ENCODE measurements at places on chromosomes 3 and 15. TPM values are rescaled to one million over a fixed set of nuclear protein-coding genes. Genes with fewer than 3 reads are reported as not detected.

DNA sequence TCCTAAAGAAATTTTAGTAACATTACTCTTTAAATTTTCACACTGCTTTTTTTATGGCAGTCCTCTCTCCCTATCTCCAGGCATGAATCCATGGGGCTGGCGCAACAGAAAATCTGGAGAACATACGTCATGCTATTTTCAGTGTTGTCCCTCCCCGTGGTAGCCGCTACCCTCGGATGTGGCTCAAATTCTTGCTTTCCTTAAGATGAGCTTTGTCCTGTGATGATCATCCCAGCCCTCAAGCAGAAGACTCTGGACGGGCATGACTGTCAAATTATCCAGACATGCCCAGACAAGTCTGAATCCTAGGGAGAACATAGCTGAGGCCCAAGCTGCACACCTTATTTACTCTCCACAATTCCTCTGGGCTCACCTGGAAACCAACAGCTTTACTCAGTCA is 49.1 kb downstream of the FMN1 start:
- no peak overlapping the region for H3K27ac ChIP-seq
- H3K36me3 ChIP-seq, result no peaks in the 10 kb centered on the region
- H3K27me3 ChIP-seq, result no peaks in the 10 kb centered on the region
- no peaks in the 10 kb centered on the region for H3K4me1 ChIP-seq
- no peak overlapping the region for H3K4me3 ChIP-seq

DNA sequence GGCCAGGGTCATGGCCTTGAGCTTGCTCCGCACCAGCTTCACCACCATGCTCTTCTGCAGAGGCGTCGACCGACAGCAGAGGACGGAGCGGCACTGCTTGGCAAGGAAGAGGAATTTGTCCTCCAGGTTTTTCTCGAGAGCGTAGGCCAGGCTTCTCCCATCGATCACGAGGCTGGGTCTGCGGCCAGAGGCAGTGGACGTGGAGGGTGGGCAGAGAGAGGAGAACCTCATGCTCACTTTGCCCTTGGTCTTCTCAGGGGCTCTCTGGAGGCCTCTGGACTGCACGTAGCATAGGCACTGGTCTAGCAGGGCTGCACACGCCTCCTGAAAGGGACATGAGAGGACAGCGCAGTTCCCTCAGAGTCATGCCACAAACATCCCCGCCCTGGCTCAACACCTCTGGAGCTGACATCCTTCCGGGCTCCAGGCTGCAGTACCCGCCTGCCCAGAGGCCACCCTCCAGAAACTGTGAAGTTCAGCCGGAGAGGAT is 168.3 kb downstream of the ATP10A start:
- DNase-seq, result no peak
- no peaks in the 10 kb centered on the region for H3K27me3 ChIP-seq
- no peaks in the 10 kb centered on the region for H3K36me3 ChIP-seq
- peaks cover 22% of the 10 kb centered on the region for H3K4me1 ChIP-seq
- no peak overlapping the region for H3K27ac ChIP-seq
- no peak overlapping the region for H3K4me3 ChIP-seq

DNA sequence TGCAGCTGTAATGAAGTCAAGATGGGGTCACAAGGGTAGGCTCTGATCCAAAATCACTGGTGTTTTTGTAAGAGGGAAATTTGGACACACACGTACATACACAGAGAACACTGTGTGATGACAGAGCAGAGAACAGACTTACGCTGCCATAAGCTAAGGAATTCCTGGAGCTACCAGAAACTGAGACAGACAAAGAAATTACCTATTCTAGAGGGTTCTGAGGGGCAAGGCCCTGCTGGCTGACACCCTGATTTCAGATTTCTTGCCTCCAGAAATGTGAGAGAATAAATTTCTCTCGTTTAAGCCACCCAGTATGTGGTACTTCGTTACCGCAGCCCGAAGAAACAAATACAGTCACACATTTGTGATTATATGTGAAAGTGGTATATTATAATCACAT is 24.8 kb downstream of the CBLB start:
- peaks cover 3% of the 10 kb centered on the region for H3K36me3 ChIP-seq
- H3K4me3 ChIP-seq, result no peak overlapping the region
- peaks cover 28% of the 10 kb centered on the region for H3K4me1 ChIP-seq
- no peak overlapping the region for H3K27ac ChIP-seq
- DNase-seq, result no peak

DNA sequence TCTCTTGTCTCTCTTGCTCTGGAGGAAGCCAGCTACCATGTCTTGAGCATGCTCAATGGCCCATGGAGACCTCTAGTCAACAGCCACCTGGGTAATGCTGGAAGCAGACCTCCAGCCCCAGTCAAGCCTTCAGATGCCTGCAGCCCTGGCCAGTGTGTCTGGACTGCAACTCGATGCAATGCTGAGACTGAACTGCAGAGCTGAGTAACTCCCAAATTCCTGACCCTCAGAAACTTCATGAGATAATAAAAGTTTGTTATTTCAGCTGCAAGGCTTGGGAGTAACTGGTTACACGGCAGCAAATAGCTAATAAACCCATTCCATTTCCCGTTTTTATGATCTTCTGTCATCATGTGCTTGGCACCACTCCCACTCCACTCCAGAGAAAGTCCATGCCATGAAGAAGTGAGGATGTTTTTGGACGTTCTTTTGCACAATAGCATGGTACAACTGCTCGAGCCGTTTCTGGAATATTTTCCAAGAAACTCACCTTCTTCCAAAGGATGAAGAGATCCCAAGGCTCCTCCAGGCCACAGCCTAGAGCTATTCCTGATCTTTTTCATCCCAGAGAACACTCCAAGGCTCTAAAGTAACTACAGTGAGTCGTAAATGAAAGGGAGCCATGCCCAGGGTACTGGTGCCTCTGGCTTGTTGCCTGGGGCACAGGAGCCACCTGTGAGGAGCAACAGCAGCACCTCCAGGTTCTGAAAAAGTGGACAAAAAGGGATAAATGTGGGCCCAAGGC is 72.0 kb upstream of the KLF13 start:
- no peaks in the 10 kb centered on the region for H3K36me3 ChIP-seq
- no peak overlapping the region for H3K27ac ChIP-seq
- no peak overlapping the region for H3K4me3 ChIP-seq
- no peaks in the 10 kb centered on the region for H3K4me1 ChIP-seq
- no peaks in the 10 kb centered on the region for H3K27me3 ChIP-seq
- no peak for DNase-seq

GRCh38 chr3:177335728-177336127 is 138.4 kb upstream of the TBL1XR1 start:
- H3K36me3 ChIP-seq, result no peaks in the 10 kb centered on the region
- H3K27me3 ChIP-seq, result no peaks in the 10 kb centered on the region
- H3K4me1 ChIP-seq, result peaks cover 52% of the 10 kb centered on the region
- no peak overlapping the region for H3K4me3 ChIP-seq
- no peak for DNase-seq

The PRC1 gene
- total RNA-seq, result 160 TPM

The ACTC1 gene
- total RNA-seq, result 2.8 TPM

The AGTR1 gene
- total RNA-seq, result 2.1 TPM

GRCh38 chr15:78325092-78325843 is 14.9 kb upstream of the CRABP1 start:
- H3K27ac ChIP-seq, result no peak overlapping the region
- peaks cover 45% of the 10 kb centered on the region for H3K27me3 ChIP-seq
- H3K4me1 ChIP-seq, result peaks cover 61% of the 10 kb centered on the region
- no peak overlapping the region for H3K4me3 ChIP-seq
- no peaks in the 10 kb centered on the region for H3K36me3 ChIP-seq

DNA sequence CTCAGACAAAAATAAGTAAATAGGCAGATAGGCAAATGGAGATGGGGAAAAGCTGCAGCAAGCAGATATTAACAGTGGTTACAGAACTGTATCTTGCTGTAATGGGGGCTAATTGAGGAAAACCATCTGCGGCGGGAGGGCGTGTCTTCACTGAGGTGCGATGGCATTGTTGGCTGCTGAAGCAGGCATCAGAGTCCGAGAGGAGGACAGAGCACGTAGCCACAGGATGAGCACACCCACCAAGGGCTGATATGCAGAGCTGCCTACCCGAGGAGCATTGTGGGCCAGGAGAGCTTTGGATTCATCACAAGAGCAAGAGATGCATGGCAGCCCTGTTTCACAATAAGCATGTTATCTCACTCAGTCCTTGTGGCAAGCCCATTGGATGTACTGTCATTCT is 30.4 kb downstream of the CHRNA7 start:
- H3K27ac ChIP-seq, result no peak overlapping the region
- peaks cover 6% of the 10 kb centered on the region for H3K36me3 ChIP-seq
- H3K4me3 ChIP-seq, result no peak overlapping the region
- no peaks in the 10 kb centered on the region for H3K27me3 ChIP-seq
- DNase-seq, result no peak

The MYLK gene
- total RNA-seq, result 20.1 TPM

DNA sequence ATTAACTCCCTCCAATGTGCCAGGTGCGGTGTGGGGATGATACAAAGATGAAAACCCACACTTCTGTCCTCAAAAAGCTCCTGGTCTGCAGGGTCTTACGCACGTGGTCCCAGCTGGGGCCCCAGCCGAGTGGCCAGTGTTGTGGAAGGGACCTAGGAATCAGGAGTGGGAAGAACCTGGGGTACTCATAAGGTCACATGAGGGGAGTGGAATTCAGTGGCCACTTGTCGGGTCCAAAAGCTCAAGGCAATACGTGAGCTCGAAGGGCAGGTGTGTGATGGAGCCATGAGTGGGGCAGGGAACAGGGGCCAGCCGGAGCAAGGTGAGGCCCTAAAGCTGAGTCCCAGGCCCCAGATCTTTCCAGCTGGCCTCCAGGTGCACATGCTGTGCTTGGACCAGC is 260.0 kb upstream of the LYSMD4 start:
- H3K4me1 ChIP-seq, result peaks cover 17% of the 10 kb centered on the region
- no peak overlapping the region for H3K4me3 ChIP-seq
- no peaks in the 10 kb centered on the region for H3K27me3 ChIP-seq
- H3K36me3 ChIP-seq, result peaks cover under 1% of the 10 kb centered on the region
- DNase-seq, result no peak
- H3K27ac ChIP-seq, result no peak overlapping the region

DNA sequence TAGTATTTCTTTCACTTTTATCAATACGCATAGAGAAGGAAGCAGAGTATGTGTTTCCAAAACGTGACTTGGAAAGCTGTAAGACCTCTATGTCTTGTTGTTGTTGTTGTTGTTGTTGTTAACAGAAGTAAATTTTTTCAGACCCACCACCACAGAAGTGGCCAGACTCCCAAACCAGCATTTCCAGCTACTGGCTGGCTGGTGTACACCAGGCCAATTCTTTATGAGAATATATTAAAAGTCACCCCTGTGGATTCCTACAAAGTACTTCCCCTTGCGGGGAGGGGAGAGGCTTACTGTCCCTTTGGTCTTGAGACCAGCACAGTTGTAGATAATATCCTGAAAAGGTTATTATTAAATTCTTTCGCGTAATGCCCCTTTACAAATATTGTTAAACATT is 1.6 kb upstream of the FOXP1 start:
- H3K4me3 ChIP-seq, result peak overlapping the region; percentile 93
- H3K4me1 ChIP-seq, result peaks cover 20% of the 10 kb centered on the region
- H3K36me3 ChIP-seq, result peaks cover 2% of the 10 kb centered on the region
- DNase-seq, result no peak
- H3K27ac ChIP-seq, result no peak overlapping the region

DNA sequence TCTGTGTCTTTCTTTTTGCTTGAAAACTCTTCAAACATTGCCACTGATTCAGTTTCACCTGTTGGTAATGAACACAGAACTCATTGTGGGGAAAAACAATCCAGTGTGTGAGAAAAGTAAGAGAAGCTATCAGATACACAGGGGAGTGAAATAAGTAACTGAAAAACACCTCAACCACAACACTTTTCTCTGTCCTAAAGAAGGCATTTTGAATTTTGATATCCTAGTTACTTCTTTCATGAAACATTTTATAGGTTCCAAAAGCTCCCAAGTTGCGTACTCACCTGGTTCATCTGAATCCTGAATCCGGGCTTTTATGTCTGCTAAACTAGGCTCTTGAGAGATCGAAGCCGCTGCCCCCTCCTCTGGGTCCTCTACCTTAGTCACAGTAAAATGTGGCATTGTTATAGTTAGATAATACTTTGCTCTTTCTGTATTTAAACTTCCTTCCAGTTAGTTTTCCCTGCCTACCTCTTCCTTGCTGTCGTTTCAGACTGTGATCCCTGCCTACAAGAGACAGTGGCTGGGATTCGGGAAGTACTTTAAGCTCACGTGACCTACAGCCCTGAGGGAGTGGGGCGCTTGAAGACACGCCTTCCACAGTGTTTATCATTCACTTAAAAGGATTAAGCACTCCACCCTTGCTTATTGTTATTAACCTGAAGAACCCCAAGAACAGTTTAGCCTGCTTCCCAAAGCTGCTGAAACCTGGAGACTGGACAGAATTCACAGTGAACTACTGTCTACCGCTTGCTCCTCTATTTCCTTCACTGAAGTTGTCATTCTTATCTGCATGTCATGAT is 19.1 kb downstream of the SLC12A6 start:
- peak overlapping the region; percentile 25 for H3K27ac ChIP-seq
- no peak for DNase-seq
- no peaks in the 10 kb centered on the region for H3K27me3 ChIP-seq
- no peaks in the 10 kb centered on the region for H3K36me3 ChIP-seq
- peak overlapping the region; percentile 79 for H3K4me3 ChIP-seq
- peaks cover 14% of the 10 kb centered on the region for H3K4me1 ChIP-seq

DNA sequence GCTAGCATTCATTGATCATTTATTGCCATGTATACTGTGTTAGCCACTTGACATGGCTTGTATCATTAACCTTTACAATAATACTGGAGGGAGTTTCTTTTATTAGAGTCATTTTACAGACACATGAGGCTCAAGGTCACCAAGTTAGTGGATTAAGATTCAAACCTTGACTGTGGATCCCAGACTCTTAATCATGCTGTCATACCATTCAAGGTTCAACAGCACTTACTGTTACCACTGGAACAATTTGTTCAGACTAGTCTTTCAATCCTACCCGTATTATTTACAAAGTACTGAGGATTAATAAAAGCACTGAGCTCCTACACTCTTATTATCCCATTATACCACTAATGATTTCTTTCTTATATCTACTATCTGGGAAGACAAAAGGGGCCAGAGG is 1.2 kb downstream of the COX17 start:
- no peak overlapping the region for H3K27ac ChIP-seq
- no peak for DNase-seq
- H3K36me3 ChIP-seq, result peaks cover 13% of the 10 kb centered on the region
- H3K4me3 ChIP-seq, result peak overlapping the region; percentile 92

- peaks cover 23% of the 10 kb centered on the region for H3K27me3 ChIP-seq
- peak overlapping the region; percentile 88 for H3K4me3 ChIP-seq
- no peaks in the 10 kb centered on the region for H3K36me3 ChIP-seq
- peaks cover 60% of the 10 kb centered on the region for H3K4me1 ChIP-seq
- DNase-seq, result no peak
- H3K27ac ChIP-seq, result no peak overlapping the region
Measured at GRCh38 chr15:40325188-40325587, 1.7 kb downstream of the INAFM2 start.

GRCh38 chr15:72766025-72766424 is 17.5 kb downstream of the ADPGK start:
- H3K4me3 ChIP-seq, result no peak overlapping the region
- H3K4me1 ChIP-seq, result no peaks in the 10 kb centered on the region
- no peak for DNase-seq

DNA sequence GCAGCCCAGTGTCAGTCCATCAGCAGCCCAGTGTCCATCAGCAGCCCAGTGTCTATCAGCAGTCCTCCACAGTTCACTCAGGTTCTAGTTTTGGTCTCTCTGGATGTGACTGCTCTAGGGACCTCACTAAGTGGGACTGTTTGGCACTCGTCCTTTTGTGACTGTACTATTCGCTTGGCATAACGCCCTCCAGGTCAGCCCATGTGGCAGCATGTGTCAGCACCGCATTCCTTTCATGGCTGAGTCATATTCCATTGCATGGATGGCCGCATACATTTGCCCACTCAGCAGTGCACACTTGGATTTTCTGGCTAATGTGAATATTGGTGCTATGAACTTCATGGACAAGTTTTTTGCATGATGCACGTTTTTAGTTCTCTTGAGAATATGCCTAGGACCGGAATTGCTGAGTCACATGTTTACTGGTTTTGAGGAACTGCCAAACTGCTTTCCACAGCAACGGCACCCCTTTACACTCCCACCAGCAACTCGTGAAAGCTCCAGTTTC is 16.4 kb downstream of the CHST13 start:
- no peak for DNase-seq
- H3K27me3 ChIP-seq, result peaks cover 8% of the 10 kb centered on the region
- no peak overlapping the region for H3K27ac ChIP-seq
- H3K4me3 ChIP-seq, result no peak overlapping the region

Measured in neural crest cell (in vitro differentiated cells).